Hypothalamus (tissue), 51 donors: ENCODE measurements at places on chromosomes 4 and X.
A peak's percentile ranks its signal among the peaks of the same experiment; 100 is the strongest.

DNA sequence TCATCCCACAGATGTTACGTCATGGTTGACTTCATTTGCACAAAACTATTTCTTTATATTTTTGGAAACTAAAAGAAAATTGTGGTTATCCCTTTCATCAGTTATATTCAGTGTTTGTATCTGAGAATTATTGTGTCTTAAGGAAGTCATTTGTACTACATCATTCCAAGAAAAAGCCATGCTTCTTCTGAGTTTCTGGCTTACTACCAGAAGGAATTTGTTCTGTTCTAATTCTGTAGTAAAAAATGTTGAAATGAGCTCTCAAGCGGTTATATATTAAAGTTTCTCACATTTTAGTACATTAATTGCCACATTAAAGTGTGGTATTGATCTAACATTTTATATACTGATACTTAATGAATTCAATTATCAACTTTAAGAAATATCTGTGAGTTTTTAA lies 1844.5 kb downstream of the PCDH7 start:
- DNase-seq = no peak

GRCh38 chr4:24226667-24227066 lies 336.8 kb upstream of the PPARGC1A start:
- DNase-seq = no peak

DNA sequence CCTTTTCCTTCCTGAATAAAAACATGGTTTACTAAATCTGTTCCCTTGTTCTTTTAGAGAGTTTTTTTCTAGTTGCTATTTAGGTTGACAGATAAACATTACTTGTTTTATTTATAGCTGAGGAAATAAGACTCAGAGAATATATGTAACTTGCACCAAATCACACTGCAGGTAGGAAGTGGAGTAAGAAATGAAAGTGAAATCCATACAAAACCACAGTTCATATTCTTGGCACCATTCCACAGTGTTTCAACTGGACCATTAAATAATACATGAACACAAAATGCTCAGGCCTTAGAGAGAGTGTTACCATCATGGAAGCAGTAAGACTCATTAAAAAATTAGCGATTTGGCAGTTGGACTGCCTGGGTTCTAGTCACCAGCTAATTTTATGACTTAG lies 326.9 kb upstream of the SLIT2 start:
- no peak for DNase-seq

GRCh38 chrX:70030301-70030767 lies 19.4 kb downstream of the AWAT2 start:
- DNase-seq = peak; percentile 1

GRCh38 chrX:75784680-75785491 lies at the start of gene MAGEE2:
Gene MAGEE2 (minus strand): TSS chrX:75785254. CDS start chrX:75785051, 203 bp downstream.
- no peak for DNase-seq
